ENCODE measurements at places on chromosomes 3 and 15. TPM values are rescaled to one million over a fixed set of nuclear protein-coding genes. Genes with fewer than 3 reads are reported as not detected.

Gene PARP14
- 41.5 TPM for total RNA-seq

Gene RYK
- total RNA-seq: 48.3 TPM

Gene CFAP20DC
- total RNA-seq: 1.9 TPM

Gene CACNA2D2
- not detected for total RNA-seq

Gene GABRR3
- total RNA-seq: not detected

Gene SCN11A
- not detected for total RNA-seq

Gene PAQR5
- 0.09 TPM for total RNA-seq

Gene CTXND1
- total RNA-seq: not detected

Gene UROC1
- not detected for total RNA-seq

Gene TMEM207
- not detected for total RNA-seq

Gene PAK2
- total RNA-seq: 98.9 TPM

Gene STAC
- 0.88 TPM for total RNA-seq

Gene ASB14
- not detected for total RNA-seq

Gene ZIC4
- not detected for total RNA-seq

Gene SLC7A14
- total RNA-seq: 0.07 TPM

Gene MUC13
- total RNA-seq: not detected

Gene ISL2
- total RNA-seq: not detected

Gene SKOR1
- 0.15 TPM for total RNA-seq

All from endothelial cell of umbilical vein (primary cell).